ENCODE measurements at places on chromosomes 11 and 22.

DNA sequence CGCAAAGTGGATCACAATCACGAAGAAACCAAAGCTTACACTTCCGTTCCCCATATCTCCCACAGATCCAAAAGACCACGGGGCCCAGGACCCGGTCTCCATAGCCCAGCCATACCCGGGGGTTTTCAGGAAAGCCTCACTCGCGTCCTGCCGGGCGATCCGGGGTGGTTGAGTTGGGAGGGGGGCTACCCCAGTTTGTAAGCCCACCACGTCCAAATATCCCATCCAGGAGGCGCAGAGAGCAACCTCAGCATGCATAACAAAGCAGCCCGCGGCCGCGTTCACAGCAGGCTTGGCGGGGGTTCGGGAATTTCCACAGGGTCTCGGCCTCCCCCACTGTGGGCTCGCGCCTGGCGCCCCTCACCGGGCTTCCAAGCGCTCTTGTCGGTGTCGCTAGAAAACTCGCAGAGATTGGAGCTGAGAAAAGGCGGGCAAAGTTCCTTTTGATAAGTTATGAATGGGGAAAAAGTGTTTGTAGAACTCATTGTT, 9.5 kb downstream of the SDF2L1 start:
- DNase-seq = no peak

DNA sequence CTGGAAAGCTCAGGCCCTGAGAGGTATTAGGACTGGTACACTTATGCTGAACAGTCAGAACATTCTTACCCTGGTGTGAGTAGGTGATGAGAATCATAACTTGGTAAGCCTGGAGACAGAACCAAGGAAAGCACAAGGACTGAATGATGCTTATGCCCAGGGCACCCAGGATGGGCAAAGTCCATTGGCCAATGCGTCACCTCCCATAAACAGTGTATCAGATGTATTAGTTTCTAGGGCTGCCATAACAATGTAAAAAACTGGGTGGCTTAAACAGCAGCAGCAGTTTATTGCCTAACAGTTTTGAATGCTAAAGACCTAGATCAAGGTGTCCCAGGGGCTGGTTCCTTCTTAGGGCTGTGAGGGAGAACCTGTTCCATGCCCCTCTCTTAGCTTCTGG, 107.0 kb downstream of the FAR1 start:
- no peak for DNase-seq

DNA sequence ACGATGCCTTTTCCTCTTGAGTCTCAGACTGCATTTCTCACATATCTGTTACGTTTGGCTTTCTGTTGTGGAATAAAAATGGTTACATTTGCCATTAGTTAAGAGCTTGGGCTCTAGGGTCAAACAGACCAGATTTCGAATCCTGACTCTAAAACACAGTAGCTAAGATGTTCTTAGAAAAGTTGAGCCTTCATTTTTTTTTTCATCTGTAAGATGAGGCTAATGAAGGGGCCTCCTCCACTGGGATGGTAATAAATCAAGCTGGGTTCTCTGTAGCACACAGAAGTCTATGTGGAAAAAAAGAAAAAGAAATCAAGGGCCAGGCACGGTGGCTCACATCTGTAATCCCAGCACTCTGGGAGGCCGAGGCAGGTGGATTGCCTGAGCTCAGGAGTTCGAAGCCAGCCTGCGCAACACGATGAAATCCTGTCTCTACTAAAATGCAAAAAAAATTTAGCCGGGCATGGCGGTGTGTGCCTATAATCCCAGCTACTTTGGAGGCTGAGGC, 49.9 kb upstream of the CAPRIN1 start:
- DNase-seq = no peak

GRCh38 chr22:23121424-23121823, 20.4 kb downstream of the RSPH14 start:
- no peak for DNase-seq

DNA sequence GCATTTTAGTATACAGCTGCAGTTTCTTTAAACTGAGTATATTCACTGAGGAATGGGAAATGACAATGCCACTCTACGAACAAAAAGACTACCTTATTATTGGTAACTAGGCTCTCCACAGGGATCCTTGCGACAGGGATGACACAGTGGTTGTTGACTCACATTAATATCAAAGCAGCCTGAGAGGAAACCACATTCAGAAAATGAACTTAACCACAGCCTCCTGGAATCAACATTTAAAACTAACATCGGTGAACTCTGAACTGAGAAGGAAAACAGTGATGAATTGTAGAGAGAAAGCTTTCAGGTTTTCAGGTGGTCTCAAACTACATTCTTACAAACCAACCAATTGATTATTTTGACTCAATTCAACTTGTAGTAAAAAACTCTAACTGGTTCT, 90.3 kb upstream of the MTMR2 start:
- DNase-seq = peak; percentile 19

DNA sequence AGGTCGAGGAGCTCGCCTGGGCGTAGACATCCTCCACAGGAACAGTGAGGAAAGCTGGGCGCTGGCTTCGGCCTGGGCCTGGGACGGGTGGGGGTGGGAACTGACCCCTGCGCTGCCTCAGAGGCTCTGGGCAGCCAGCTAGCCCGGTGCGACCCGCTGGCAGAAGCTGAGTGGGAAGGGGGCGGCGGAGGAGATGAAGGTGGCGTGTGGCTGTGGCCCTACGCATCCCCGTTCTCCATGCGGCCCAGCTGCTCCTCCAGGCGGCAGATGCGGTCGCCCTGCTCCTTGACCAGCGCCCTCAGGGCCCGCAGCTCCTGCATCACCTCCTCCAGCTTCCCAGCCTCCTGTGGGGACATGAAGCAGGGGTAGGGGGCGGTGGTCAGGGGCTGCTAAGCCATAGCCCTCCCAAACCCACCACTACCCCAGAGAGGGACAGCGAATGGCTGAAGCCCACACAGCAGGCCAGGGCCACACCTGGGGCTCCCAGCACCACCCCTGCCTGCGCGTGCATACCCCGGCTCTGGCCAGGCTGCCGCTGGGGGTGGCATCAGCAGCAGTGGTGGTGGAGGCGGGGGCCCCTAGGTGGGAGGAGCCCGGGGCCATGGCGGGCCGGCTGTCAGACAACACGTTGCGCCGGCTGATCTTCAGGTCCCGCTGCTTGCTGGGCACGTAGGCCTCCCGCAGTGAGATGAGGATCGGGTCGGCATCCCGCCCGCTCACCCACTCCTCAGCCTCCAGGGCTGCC, 848 bp upstream of the PTPRCAP start:
- no peak for DNase-seq
